ENCODE measurements at places on chromosomes 2 and 18.

GRCh38 chr2:19801367-19802080 is 100.3 kb downstream of the TTC32 start:
- DNase-seq, result no peak

GRCh38 chr18:9542924-9543323 is 67.6 kb downstream of the RALBP1 start:
- DNase-seq, result no peak

DNA sequence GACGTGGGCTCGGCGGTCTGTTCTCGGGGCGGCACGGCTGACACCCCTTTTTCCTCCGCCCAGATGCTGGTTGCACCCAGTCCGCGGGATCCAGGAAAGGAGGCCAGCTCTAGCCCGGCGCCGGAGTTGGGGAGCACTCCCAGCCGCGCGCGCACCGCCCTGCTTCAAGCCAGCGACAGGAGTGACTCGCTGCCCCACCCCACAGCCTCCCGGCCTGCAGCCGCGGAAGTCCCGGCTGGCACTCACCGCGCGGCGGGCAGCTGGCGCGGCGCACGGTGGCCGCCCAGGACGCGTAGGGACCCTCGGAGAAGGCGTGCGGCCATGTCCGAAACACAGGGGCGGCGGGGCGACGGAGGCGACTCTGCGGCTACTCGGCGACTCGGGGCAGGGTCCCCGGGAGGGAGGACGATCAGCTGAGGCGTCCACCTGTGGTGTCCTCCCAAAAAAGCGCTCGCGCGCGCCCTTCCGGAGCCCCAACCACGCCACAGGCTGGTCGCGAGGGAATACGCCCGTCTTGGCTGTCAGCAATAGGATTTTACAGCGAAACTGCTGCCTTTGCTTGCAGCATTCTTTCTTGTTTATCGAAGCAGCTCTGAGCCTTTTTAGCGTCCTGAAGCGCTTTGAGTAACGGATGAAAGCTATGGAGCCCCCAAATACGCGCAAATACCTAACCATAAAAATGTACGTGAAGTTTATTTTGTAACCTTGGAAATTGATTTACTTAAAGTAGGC is at the start of gene ACADL:
Gene ACADL, minus strand, starts transcription at position 507 of the 732 bp plus-strand sequence. Its CDS starts 184 bp downstream, at position 323.
- DNase-seq, result no peak

DNA sequence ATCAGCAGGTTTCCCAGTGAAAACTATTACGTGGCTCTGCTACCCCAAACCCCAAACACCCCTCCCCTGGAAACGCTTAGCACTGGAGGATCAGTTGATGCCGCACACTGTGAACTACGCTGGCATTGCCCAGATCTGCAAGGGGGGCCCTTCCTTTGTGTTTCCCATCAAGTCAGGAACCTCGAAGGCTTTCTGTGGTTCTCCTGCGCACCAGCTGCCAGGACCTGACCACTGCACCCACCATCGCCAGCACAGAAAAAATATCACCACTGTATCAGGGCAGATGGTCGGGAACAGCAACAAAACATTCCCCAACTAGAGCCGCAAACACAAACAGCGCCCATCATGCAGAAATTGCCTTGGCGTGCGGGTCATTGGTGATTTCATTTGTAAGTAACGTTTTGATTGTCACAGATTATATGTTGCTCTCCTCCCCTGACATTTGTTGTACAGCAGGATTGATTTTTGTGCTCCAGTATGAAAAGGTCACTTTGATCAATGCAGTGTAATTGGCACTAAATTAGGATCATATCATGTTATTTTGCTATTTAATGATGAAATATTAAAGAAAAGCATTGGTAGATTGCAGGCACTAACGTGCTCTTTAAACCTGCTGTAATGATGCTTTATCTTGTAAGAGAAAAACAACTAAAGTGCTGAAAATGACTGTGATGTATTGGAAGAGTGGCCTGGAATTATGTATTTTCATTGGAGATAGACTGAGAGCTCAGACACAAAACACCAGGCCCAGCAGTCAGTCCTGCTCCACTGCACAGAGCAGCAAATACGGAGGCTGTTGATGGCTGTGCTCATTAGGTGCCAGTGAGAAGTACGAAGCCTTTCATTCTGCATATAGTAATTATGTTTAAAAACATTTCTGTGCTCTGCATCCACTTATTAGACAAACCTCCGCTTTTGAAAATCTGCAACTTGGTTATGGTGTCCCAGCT is 833.2 kb upstream of the SALL3 start:
- no peak for DNase-seq

- DNase-seq, result no peak
Observed at GRCh38 chr18:59940068-59940467, 40.3 kb downstream of the PMAIP1 start.

DNA sequence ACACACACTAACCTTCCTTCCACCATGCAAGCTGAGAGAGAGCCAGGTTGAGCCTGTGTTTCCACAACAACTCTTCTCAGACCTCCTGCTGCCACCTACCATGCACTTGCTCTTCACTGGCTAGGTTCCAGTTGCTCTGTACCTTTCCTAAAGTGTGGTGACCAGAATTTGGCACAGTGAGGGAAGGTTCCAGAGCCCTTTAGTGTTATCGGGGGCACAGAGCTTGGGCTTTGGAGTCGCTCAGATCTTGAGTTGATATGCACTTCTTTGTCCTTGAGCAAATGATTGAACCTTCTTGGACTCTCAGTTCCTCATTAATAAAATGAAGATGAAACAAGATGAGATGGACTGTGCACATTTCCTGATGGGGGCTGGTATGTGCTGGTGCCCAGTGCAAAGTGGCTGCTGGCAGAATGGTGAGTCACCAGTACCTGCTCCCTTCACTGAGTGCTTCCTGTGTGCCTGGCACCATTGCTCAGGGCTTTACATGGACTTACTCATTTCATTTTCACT is 47.1 kb downstream of the NEDD4L start:
- no peak for DNase-seq

DNA sequence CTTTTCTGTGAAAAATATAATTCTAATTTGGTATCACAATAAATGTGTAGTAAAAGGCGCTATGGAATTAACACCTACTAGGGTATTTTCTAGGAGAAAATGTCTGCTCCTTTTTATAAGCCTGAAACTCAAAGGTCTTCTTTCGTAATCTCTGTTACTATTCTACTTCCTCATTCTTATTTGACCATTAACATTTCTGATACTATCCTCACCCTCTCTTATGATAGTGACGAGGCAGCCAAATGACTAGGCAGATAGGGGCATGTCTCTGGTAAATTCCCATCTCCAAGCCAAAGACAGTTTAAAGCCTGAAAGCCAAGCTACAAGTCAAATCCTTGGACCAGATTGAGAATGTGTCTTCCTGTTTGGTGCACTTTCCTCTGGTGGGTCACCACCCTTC is 251.7 kb downstream of the LRRTM4 start:
- no peak for DNase-seq
